Left ventricle myocardium inferior (tissue), 1 donor: ENCODE measurements at places on chromosomes 13 and 19. TPM values are rescaled to one million over a fixed set of nuclear protein-coding genes. Genes with fewer than 3 reads are reported as not detected.

DNA sequence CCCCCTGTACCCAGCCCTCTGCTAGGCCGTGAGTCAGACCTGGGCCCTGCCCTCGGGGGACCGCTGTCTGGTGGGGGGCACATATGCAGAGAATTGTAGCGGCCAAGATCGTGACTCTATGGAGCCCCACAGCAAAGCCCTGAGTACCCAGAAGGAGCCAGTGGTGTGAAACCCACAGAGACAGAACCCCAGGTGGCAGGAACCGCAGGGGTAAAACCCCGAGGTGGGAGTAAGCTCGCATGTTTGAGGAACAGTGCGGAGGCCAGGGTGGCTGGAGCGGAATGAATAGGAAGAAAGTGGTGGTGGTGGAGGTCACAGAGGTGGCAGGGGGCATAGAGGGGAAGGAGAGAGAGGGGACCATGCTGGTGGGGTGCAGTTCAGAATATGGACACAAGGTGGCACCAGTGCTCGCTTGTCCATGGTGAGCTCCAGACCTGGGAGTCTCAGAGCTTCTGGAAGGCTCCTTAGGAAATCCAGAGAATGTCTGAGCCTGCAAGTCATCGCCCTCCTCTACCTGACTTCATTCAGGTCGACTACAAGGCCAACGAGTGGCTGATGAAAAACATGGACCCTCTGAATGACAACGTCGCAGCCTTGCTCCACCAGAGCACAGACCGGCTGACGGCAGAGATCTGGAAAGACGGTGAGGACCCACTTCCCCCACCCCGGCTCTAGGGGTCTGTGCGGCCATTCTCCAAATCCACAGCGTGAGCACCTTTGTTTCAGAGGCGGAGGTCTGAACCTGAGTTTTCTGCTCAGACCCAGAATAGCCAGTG, 48.9 kb downstream of the MYH14 start:
- DNase-seq = no peak

GRCh38 chr19:17260842-17261325, 3.7 kb downstream of the USHBP1 start:
- DNase-seq = peak; percentile 78

The LILRA1 gene
- total RNA-seq = 0.22 TPM

DNA sequence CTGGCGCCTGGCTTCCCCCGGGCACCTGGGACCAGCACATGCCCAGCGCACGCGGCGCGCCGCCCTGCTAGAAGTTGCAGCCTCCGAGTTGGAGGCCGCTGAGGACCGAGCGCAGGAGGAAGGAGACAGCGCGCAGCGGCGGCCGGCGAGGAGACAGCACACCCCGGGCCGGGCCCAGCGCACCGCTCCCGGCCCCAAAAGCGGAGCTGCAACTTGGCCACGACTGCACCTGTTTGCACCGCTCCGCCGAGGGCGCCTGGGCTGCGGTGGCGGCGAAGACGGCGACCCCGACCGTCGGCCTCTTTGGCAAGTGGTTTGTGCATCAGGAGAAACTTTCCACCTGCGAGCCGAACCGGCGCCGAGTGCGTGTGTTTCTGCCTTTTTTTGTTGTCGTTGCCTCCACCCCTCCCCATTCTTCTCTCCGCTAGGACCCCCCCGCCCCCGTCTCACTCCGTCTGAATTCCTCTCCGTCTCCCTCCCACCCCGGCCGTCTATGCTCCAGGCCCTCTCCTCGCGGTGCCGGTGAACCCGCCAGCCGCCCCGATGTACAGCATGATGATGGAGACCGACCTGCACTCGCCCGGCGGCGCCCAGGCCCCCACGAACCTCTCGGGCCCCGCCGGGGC, at the start of gene SOX1:
TSS of gene SOX1 (plus strand) at position 34 of the 626 bp plus-strand sequence. CDS start at position 544, 510 bp downstream.
- no peak for DNase-seq

The OR7D2 gene
- 0.16 TPM for total RNA-seq

The SIGLEC9 gene
- 1.7 TPM for total RNA-seq

The SWSAP1 gene
- total RNA-seq = 1.1 TPM

The SYNGR4 gene
- total RNA-seq = not detected
